Panc1 (cell line): ENCODE measurements at places on chromosomes 6 and 20.

DNA sequence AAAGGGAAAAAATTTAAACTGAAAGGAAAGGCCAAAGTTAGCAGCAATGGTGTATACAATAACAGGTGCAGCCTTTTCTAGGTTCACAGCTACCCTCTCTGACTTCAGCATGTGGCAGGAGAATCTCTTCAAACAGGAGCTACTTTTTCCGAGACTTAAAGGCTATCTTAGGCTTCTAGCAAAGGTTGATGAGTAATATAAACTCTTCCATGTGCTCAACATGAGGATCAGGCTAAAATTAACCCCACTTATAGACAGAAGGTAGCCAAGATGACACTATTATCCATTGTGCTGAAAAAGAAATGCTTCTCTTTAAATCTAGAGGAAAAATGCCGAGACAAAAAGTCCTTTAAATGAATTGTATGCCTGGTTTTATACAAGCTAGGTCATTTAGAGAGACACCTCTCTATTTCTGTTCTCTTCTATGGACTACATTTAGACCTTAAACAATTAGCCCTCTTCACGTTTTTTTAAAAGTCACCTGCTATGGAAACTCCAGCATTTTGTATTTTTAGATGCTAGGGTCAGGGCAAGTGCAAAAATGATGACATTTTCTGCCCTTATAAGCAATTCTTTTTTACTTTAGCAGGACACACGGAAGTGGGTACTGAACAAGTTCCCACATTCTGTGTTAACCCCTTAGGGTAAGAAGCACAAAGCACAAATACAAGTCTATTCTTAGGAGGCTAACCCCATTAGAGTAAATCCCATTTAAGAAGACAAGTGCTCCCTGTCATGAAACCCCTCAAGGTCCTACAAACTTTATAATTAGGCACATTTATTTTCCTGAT is 216.8 kb upstream of the CITED2 start:
- DNase-seq: no peak

DNA sequence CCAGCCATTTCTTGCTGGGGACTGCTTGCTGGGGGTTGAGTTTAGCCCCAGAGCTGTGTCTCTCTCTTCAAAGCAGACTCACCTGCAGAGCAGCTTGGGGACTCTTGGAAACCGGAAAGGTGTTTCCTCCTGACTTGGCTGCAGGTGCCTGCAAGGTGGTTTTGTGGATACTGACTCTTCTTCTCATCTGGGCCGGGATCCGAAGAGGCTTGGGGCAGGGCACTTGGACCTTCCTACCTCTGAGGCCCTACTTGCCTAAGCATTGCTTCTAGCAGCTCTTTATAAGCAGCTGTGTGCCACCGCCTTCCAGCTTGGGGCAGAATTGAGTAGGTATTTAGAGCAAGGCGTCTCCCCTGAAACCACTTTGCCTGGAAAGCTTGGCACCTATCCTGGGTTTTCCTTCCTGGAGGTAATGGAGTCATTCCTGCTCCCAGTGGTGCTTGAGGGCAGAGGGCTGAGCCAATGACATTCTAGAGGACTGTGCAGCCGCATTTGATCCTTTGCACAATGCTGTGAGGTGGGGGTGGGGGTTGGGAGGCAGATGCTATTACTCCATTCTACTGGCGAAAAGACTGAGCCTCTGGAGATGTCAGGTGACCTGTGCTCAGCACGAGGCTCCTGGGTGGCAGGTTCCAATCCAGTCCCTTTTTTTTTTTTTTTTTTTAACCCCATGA is 3.4 kb upstream of the CTSZ start:
- no peak for DNase-seq

DNA sequence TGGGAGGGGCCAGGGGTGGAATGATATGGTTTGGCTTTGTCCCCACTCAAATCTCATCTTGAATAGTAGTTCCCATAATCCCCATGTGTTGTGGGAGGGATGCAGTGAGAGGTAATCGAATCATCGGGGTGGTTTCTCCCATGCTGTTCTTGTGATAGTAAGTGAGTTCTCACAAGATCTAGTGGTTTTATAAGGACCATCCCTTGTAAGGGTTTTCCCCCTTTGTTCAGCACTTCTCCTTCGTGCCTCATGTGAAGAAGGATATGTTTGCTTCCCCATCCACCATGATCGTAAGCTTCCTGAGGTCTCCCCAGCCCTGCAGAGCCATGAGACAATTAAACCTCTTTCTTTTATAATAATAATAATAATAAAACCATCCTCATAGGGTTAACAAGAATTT is 88.8 kb upstream of the PRND start:
- DNase-seq: no peak

DNA sequence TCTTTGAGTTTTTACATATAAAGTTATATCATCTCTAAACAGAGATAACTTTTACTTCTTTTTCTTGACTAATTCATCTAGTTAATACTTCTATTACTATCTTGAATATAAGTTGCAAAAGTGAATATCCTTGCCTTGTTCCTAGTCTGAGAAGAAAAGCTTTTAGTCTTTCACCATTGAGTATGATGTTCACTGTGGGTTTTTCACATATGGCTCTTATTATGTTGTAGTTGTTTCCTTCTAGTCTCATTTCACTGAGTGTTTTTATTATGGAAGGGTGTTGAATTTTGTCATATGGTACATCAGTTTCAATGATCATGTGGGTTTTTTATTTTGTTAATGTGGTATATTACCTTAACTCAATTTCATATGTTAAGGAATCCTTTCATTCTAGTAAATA is 488.3 kb downstream of the COL12A1 start:
- DNase-seq: no peak

GRCh38 chr20:25009218-25010145 is 16.9 kb upstream of the APMAP start:
- no peak for DNase-seq

DNA sequence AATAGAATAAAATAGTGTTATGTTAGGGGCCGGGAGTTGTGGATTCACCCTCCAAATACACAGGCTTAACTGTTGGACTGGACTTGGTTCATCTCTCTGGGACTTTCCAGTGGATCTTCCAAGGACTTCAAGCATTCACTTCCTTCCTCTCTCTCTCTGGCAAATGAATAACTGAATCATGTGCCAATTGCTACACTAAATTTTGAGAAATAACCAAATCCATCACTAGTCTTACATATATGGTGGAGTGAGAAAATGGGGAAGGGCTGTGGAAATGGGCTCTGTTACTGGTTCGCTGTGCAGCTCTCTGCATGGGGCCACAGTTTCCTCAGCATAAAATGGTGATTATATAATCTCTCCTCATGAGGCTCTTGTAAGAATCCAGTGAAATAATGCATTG is 6.8 kb upstream of the KIAA1755 start:
- DNase-seq: no peak

GRCh38 chr6:12363651-12364381 is 73.7 kb downstream of the EDN1 start:
- no peak for DNase-seq

- DNase-seq: no peak
Measured at GRCh38 chr6:33897189-33897780, 93.5 kb upstream of the MLN start.

DNA sequence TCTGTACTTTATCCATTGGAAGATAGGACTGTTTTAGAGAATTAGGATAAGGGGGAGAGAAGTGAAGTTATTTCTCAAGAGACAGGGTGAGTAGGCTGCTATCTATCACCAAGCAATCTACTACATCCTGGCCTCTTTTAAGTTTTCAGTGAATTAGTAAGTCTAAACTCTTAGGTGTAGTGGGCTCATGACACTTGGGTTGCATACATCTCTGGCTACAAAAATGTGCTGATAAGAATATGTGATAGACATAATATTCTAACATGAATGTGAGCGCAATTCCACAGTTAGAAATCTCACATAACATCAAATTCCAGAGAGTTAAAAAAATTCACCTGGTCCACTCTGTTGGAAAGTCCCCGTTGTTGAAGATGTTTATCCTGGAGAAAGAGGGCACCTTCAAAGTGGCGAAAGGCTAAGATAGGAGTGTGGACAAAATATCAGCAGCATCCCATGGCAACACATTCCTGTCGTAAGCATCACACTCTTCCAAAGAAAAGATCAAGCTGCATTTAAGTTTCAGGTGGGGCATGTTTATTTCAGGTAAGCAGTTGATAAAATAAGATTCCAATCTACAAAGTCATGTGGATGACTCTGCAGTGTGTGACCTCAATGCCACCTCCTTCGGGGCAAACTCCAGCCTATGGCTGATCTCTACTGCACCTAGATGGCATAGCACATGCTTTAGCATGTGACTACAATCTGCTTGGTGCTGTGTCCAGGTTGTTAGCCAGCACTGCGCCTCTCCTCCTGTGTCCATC is 111.7 kb upstream of the NEDD9 start:
- no peak for DNase-seq

DNA sequence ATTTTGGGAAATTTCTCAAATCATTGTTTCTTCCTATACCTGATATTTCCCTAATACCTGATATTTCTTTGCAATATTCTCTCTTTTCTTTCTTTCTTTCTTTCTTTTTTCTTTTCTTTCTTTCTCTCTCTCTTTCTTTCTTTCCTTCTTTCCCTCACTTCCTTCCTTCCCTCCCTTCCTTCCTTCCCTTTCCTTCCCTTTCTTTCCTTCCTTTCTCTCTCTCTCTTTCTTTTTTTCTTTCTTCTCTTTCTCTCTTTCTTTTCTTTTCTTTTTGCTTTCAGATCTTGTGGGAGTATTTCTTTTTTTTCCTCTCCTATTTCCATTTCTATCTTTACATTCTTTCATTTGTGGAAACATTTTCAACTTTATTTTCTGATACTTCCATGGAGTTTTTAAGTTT is 76.1 kb upstream of the ANKEF1 start:
- no peak for DNase-seq

DNA sequence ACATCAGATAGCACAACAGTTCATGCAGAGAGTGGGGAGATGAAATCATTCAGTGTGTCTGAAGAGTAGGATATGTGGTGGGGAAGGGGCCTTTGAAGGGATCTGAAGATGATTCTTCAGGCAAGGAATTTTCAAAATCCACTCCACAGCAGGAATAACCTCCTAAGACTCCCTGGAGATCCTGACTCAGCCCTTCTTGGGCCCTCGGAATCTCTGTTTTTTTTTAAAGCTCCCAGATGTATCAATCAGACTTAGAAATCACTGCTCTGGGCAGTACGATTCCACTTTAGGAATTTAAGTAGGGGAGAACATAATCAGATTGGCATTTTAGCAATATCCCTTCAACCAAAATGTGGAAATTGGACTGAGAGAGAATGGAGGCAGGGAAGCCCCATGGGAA is 55.5 kb downstream of the RIOK1 start:
- no peak for DNase-seq

DNA sequence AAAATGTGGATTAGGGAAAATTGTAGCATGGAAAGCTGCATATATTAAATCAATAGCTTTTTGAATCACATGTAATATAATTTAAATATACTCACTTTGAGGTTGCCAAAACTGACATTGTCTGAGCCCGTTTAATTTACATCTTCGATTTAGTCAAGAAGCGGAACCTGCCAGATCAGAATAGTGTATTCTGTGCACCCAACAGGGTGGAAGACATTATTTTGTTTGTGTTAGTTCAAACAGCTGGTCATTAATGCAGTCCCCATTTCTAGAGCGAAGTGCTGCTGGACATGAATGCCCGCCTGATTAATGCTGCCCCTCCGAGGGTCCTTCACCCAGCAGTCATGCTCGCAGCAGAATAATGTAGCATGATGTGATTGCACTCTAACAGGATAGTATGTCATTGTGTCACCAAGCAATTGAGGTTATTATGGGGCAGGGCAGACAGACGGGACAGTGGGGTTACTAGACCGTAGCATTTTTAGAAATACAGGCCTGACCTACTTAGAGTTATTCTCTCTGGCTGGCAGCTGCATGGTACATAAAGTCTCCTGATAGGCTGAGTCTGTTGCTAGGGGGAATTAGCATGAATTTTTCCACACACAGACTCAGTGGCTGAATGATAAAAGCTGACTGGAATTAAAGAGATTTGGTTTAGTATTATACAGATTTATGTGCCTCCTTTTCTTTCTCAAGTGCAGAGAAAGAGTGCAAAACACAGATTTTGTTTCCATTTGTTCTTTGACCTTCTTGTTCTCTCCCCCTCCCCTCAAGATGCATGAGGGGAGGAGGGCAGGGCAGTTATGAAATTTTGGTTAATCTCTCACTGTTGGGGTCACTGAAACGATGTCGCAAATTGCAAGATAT is 147.1 kb downstream of the PRL start:
- DNase-seq: no peak

GRCh38 chr6:53310771-53311585 is 37.8 kb downstream of the ELOVL5 start:
- no peak for DNase-seq

- DNase-seq: no peak
Measured at GRCh38 chr20:60851826-60852704, 400.0 kb upstream of the CDH4 start.

DNA sequence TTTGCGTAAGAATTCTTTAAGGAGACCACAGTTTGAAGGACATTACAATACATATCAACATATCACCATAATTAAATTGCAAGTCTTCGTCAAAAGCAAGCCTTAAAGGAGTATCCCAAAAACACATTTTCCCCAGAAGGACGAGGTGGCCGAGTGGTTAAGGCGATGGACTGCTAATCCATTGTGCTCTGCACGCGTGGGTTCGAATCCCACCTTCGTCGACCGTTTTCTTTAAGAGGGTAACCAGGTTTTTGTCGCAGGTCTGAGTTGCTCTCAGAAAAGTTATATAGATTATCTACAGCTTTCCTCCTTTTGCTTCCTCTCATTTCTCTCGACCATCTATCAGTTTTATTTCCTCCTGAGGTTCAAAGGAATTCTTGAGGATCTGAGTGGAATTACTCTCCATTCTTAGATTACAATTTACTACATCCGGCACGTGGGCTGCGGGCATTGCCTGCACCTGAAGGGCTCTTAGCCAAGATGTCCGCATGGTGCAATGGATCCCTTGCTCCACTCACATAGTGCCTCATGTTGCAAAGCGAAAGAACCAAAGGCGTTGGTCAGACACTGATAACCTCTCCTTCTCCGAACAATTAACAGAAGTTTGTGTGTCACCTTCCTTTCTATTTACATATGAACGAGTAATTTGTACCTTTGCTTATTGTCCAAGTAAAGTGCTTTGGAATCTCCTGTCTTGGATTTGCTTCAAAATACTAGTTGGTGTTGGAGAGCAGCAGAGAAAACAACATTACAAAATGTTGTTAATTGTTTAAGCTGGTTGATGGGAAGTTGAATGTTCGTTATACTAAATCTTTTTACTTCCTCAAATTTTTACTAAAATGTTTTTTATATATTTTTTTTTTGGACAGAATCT is 14.0 kb downstream of the POM121L2 start:
- peak; percentile 92 for DNase-seq

DNA sequence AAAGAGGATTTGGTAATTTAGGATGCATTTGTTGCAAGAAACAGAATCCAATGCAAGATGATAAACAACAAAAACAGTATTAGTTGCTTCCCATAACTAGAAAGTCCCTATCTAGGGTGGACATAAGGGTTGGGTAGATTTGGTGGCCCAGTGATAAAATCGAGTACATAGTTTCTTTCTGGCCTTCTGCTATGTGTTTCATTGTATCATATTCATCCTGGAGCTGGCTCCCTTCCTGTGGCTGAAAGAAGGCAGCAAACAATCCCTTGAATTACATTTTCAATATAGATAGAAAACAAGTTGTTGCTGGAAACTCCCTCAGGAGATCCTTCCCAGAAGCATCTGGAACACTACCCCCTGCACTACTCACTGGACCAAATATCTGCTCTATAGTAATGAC is 135.1 kb downstream of the ID4 start:
- no peak for DNase-seq
